Iris pigment epithelial cell (primary cell): ENCODE measurements at places on chromosomes 16 and 17.

DNA sequence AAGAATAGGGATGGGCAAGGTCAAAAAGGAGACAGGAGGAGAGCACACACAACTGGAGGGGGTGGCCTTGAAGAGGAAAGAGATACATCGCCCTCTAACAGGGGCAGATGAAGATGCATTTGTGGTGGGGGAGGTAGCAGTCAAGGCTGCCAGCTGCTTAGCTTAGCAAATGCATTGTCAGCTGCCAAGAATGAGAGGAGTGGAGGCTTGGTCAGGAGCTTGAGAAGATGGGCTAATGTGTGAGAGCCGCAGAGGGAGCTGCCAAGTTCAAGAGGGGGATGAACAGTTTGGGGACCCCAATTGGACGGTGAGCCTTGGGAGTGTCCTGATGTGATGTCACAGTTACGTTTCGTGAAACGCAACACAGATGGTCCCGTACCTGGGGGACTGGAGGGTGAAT lies 28.9 kb upstream of the GNA13 start:
- no peak for DNase-seq

GRCh38 chr17:28384281-28385036 lies 13.0 kb downstream of the SARM1 start:
- no peak for DNase-seq

GRCh38 chr17:1123393-1123831 lies 56.4 kb downstream of the ABR start:
- no peak for DNase-seq

GRCh38 chr16:86002178-86002900 lies 103.4 kb downstream of the IRF8 start:
- DNase-seq, result no peak

DNA sequence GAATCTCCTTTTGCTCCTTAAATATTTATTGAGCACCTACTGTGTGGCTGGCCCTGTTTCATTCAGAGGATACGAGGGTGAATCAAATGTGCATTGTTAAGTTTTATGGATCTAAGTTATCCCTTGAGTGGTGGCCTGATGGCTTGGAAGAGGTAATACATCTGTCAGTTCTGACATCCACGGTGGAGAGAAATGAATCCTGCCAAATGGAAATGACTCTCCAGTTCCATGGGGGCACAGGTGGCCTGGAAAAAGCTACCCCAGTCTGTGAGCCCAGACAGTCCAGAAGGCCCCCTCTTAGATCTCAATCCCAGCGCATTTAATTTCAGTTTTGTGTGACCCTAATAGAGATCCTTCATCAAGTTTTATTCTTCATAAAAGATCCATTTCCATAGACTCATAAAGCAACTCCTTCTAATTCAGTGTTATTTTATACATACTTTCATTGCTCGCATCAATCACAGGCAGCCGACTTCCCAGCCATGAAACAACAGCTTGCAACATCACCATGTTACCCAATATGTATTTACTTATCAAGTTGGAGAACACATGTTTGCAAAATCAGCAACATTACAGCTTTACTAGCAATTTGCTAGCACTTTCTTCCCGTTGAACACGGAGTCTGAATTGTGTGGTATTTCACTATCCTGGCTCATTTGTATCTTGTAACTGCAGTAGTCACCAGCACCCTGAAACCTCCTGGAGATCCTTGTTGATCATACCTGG lies 334.8 kb upstream of the HSBP1 start:
- DNase-seq, result peak; percentile 81

- DNase-seq, result no peak
Observed at GRCh38 chr17:381941-382643, 29.5 kb upstream of the RPH3AL start.

DNA sequence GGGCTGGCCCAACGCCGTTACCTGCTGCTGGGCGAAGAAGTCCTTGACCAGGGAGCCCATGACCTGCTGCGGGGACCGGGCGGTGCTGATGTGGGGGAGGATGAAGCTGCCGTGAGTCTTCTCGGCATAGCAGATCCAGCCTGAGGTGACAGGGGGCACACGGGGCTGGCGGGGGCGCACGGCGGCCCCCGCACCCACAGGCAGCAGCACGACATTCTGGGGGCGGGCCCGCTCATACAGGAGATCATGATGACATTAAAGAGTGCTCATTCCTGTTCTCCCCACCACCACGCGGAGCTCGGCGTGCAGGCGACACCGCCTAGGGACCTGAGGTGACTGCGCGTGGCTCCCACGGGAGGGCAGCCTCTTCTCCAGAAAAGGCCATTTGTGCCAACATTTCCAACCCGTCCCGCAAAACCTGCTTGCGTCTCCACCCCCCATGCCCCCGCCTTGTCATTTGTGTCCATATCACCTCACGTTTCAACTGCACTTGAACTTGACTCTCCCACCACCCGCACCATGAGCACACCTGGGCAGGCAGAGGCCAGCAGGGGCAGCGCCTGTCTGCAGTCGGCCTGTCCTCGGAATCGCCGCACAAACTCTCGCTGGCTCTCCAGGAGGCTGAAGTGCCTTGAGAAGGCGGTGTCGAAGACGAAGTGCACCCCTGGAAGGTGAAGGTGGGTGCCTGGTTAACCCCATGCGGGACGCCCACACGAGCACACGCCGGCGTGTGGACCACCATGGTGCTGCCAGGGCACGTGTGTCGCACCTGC lies 6.4 kb downstream of the CIAO3 start:
- no peak for DNase-seq

- DNase-seq, result no peak
Observed at GRCh38 chr16:17414421-17414820, 56.3 kb downstream of the XYLT1 start.

GRCh38 chr17:81471818-81472456 lies 40.7 kb downstream of the ACTG1 start:
- peak; percentile 95 for DNase-seq

GRCh38 chr16:47309581-47310312 lies 151.1 kb downstream of the ITFG1 start:
- peak; percentile 45 for DNase-seq

GRCh38 chr17:50252781-50253180 lies 21.5 kb upstream of the TMEM92 start:
- no peak for DNase-seq

GRCh38 chr17:2685696-2686095 lies 25.9 kb downstream of the CLUH start:
- DNase-seq, result no peak

- no peak for DNase-seq
Observed at GRCh38 chr16:1825381-1825863, 1.2 kb downstream of the HAGH start.

DNA sequence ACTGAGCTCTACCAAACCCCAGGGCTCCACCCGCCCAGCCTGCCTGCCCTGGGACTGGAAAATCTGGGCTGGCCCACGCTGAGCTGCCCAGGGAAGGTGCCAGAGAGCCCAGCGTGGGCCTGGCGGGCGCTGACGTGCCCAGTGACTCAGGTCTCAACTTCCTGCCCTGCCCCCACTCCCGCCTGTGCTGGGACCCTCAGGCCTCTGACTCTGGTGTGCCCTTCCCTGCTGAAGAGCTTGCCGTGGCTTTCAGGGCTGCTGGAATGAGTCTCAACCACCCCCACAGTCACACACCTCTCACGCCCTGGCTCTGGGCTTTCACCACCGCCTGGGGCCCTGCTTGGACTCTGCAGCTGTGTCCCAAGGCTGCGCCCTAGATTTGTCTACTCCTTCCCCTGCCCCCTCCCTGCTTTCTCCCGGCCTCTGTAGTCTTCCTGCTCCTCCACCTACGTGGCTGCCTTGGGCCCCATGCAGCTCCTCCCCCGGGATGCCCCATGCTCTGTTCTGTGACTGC lies 10.4 kb downstream of the LLGL1 start:
- DNase-seq, result peak; percentile 47

- DNase-seq, result no peak
Observed at GRCh38 chr16:28917095-28917494, 7.9 kb downstream of the RABEP2 start.

GRCh38 chr17:65305116-65305515 lies 167.9 kb downstream of the RGS9 start:
- no peak for DNase-seq

DNA sequence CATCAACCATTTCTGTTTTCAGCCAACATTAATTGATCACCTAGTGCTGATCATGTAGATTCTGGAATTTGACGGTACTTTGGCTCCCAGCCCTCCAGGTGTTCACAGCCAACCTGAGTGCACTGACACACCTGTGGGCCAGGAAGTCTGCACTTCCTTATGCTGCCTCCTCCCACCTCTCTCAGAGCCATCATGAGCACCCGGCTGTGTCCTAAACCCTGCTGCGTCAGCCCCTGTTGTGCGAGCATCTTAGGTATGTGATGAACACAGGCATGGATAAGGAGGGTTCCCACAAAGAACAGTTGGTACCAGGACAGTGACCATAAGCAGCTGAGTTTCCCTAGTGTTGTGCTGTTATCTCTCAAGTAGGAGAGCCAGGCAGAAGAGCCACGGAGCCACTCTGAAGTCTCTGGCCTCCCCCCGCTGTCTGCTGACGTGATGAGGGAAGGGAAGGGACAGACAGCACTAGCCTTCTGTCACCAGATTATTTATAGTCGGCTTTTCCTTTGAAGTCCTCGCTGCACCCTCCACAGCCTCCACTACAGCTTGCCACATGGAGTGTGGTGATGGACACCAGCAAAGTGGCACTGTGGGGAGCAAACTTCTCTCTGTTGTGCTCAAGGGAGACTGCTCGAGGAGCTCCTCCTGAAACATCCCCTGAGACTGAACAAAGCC lies 162.8 kb upstream of the ANKFN1 start:
- no peak for DNase-seq

GRCh38 chr17:79803421-79803996 lies 6.6 kb upstream of the CBX8 start:
- DNase-seq, result no peak

DNA sequence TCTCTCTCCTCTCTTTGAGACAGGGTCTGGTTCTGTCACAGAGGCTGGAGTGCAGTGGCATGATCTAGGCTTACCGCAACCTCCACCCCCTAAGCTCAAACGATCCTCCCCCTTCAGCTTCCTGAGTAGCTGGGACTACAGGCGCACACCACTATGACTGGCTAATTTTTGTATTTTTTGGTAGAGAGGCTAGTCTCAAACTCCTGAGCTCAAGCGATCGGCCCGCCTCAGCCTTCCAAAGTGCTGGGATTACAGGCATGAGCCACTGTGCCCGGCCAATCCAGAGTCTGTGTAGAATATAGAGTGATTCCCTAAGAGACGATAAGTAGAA lies 65.8 kb upstream of the RPH3AL start:
- DNase-seq, result no peak

DNA sequence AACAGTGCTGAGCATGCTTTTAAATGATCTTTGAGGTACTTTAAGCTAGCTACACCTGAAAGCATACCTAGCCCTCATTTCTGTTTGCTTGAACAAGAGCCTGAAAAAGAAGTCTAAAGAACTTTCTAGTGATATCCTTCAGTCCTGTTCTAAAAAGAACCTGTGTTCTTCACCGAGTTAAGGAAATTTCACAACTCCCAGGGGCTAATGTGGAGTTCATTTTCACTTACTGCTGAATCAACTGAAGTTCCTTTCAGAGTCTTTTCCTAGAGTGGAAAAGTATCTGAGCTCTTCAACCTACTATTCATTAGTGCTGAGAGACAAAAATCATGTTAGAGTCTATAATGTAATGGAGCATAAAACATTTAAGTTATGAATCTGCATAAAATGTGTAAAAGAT lies 66.9 kb downstream of the CHD9 start:
- peak; percentile 44 for DNase-seq

- DNase-seq, result no peak
Observed at GRCh38 chr16:57809276-57810196, 7.2 kb upstream of the KIFC3 start.

DNA sequence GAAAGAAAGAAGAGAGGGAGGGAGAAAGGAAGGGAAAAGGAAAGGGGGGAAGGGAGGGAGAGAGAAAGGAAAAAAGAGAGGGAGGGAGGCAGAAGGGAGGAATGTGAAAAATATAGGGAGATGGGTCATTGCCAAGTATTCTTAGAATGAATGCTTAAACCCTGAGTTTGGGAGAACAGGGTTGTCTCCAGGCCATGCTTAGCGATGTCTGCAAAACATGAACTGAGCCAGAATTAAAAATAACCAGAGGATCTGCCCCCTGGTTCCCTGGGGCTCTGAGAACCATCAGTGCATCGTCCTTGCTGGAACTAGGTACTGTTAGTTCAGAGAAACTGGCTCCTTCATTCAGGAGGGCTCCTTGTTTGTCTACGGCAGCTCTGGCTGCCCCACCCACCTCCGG lies 170.4 kb downstream of the IRX5 start:
- DNase-seq, result no peak

DNA sequence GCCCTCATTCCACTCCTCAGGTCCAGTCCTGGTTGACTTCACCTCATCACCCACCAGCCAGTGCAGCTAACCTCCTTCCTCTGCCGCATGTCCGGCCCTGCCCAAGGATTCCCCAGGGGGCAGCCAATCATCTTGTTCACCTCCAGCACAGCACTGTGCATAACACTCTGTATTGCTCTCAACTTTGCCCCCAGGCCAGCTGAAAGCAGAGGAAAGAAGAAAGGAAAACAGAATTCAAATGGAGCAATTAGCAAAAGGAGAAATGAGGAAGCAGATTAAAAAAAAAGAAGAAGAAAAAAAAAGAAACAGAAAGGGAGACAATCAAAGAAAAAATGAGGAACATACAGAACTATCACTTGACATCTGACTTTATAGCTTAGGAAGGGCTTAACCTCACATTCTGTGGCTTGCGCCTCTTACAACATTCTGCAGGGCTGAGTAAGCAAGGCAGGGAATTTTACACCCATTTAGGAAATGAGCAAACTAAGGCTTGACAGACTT lies 26.1 kb downstream of the GAS7 start:
- DNase-seq, result peak; percentile 75

DNA sequence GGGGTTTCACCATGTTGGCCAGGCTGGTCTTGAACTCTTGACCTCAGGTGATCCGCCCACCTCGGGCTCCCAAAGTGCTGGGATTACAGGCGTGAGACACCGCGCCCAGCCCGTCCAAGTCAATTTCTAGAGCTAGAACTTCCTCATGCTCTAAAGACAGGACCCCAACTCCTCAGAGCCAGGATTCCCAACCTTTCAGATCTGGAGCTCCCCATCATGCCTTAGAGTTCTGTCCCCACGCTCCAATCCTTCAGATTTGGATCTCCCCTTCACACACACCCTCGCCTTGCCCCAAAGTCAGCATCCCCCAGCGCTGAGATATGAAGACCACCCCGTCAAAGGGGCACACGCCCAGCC lies 448 bp downstream of the KCTD19 start:
- no peak for DNase-seq

- no peak for DNase-seq
Observed at GRCh38 chr16:35255186-35255803, 1795.9 kb downstream of the TP53TG3F start.

- no peak for DNase-seq
Observed at GRCh38 chr17:31147507-31148202, 52.9 kb downstream of the NF1 start.

GRCh38 chr16:24977678-24978075 lies 37.5 kb downstream of the ARHGAP17 start:
- DNase-seq, result peak; percentile 83

DNA sequence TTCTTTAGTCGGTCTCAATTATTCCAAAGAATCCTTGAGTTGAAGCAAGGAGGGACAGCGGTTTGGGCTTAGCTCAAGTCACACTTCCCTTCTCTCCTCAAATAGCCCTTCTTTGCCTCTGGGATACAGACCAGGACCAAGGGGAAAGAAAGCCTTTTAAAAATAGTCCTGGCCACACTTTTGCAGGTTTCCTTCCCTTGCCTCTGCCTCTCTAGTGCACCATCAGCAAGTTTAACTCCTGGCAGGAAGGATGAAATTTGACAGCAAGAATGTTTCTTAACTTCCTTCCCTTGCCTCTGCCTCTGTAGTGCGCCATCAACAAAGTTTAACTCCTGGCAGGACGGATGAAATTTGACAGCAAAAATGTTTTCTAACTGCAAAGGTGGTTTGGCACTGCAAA lies 7.2 kb upstream of the G6PC1 start:
- no peak for DNase-seq
